Dorsolateral prefrontal cortex (tissue), 122 donors: ENCODE measurements at places on chromosomes 2 and 18.

DNA sequence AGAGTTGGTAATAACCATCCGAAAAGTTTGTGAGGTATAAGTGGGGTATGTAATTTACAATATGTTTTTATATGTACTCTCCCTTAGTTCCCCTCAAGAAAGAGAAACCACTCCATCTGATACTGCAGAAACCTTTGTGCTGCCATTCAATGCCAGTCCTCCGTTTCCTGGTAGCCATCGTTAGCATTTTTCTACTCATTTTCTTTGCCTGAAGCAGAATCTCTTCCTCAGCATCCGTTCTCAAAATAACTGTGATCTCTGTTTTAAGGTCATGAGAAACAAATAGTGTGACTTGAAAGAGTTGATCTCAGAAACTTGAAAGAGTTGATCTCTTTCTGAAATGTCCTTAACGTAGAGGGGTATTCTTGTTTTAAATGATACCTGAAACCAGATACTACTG is 996 bp downstream of the PTCD3 start:
- DNase-seq: no peak

GRCh38 chr2:7146151-7146550 is 228.9 kb downstream of the RNF144A start:
- no peak for DNase-seq

- no peak for DNase-seq
Measured at GRCh38 chr2:237568121-237568660, 1.8 kb downstream of the PRLH start.

DNA sequence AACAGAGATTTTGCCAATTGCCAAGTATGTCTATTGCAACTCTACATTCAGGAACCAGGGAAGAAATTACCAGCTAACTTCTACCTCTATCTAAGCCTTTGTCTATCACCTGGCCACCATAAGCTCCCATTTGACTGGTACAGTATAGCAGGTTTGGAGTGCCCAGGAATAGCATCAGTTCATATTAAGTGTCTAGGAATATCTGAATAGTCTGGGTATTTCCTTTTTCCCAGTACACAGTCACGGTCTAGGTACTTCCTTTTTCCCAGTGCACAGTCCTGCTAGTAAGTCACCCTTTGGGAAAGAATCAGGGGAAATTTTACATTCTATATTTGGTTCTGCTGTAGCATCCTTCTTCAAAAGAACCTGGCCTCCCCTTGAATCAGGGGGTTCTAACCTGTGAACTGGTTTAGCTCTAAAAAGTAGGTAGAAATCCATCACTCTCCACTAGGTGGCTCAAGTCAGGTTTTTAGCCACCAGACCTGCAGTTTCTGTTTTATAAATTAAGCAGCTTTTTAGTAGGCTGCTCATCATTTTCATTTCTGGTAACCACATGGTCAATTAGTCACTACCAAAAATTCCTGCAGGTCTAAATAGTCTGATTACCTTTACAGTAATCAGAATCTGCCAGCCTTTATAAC is 49.3 kb upstream of the DNAJC10 start:
- no peak for DNase-seq

DNA sequence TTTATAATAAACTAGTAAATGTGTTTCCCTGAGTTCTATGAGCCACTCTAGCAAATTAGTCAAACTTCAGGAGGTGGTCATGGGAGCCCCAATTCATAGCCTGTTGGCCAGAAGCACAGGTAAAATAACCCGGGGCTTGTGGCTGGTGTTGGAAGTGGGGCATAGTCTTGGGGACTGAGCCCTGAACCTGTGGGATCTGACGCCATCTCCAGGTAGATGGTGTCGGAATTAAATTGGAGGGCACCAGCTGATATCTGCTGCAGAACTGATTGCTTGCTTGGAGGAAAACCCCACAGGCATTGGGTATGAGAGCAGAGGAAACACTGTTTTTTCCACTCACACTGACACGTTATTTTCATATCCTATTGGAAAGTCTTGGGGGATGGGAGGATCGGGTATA is 14.1 kb downstream of the NMS start:
- no peak for DNase-seq

DNA sequence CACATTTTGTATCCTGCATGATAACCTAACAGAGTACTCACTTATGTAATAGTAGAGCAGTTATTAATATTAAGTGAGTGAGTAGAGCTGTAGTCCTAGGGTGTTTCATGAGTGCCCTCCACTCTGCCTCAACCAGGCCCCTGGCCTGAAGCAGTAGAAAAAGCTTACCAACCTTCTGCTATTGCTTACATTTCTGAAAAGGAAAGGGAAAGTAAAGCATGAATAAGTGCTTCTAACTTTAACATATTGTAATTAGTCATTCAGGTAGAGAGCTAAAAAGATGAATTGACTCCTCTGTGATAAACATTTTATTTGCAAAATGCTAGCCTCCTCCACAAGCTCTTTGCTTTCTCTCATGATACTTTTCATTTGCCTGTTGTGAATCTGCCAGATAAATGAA is 94.7 kb upstream of the RPE start:
- no peak for DNase-seq

GRCh38 chr2:99487906-99488305 is 1.9 kb downstream of the REV1 start:
- DNase-seq: no peak

DNA sequence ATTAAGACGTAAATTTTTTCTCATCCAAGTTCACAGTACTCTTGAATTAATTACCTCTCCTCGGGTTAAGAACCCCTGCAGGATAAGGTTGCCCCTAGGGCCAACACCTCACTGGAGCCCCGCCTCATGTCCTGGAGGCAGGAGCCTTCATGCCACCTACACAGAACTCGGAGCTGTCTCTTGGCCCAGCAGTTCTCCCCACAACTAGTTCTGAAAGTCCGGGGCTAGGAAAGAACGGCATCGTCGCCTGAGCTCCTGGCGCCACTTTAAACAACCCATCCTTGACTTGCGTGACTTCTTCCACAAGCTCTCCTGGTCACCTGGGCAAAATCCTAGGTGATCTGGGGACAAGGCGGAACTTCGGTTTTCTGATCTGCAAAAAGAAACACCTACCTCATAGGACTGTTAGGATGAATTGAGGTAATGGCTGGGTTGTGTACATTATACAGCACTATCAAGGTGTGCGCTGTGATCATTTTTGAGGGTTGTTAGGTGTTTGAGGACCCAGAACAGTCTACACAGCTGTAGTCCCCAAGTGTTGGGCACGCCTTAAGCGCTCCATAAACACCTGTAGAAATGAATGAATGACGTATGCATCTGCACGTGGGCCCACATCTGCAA is 641 bp upstream of the ITGA6 start:
- no peak for DNase-seq

- DNase-seq: peak; percentile 52
Measured at GRCh38 chr18:43563780-43564179, 286.5 kb upstream of the SYT4 start.

- DNase-seq: no peak
Measured at GRCh38 chr2:167875529-167875928, 371.9 kb downstream of the STK39 start.

DNA sequence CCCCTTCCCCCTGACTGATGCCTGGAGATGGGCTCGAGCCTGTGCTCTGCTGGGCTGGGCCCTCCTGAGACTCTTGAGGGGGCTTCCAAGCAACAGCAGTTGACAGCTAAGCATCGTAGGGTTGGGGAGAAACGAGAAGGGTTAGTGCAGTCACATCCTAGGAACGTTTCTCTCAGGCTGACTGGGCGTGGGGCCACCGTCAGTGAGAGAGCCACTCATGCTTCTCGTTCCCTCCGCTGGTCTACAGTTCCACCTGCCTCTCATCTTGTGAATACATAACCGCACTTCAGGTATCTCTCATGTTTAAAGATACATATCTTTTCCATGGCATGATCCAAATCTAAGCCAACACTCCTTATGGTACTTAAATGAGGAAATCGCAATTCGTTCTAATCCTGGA is 66.4 kb downstream of the TRAPPC12 start:
- no peak for DNase-seq

- DNase-seq: no peak
Measured at GRCh38 chr18:3223356-3223755, 3.6 kb upstream of the MYOM1 start.

DNA sequence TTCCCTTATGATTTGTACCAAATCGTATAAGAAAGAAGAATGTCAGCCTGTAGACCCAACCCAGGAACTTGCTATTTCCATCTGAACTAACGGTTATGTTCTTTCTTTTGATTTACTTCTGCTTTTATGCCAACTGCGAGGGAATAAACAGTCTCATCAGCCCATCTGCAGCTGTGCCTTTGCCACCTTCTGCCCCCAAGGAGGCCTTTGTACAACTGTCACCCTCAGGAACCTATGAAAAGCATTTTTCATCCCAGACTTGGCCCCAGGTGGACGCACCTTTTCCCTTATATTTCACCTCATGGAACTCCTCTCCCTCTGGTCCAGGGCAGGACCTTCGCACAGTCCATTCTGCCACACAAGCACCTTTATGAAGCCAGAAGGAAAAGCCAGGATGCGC is 109.8 kb downstream of the AOX1 start:
- no peak for DNase-seq

GRCh38 chr18:9890957-9891356 is 5.2 kb downstream of the TXNDC2 start:
- no peak for DNase-seq

GRCh38 chr2:160214461-160215445 is 14.7 kb upstream of the ITGB6 start:
- no peak for DNase-seq

DNA sequence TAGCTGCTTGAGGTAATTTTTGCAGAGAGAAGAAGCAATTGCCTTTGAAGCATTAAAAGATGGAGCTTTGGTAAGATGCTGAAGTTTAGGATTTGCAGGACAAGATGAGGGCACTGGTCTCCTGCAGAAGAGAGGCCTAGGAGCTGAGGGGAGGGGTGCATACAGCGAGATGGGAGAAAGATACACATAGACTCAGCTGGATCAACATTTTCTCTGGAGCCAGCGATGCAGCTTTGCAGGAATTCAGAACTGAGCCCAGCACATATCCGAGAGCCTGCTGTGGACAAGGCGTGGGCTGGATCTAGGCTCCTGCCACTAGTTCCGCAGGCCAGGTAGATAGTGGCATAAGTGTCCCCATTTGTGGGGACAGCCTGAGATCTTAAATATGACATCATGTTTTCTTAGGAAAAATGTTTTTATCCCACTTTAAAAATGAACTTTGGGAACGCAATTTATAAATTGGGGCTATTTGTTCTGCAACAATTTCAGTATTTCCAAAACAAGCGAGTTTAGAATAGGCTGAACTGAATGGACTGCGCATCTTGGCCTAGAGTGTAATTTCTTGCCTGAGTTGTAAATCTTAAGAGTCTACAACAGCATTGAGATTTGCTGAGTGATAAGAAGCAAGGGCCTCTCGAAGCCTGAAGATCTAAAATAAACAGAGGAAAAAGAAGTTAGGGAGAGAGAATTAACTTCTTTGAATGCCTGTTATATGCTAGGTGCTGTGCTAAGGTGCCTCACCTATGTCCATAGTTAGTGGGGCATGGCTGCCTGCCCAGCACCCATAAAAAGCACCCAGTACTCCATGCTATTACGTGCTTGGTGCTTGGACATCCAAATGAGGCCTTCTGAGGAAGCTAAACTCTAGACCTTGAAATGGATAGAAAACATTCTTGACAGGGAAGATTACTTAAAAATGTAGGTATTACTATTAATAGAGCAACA is 17.3 kb downstream of the GRHL1 start:
- DNase-seq: no peak

DNA sequence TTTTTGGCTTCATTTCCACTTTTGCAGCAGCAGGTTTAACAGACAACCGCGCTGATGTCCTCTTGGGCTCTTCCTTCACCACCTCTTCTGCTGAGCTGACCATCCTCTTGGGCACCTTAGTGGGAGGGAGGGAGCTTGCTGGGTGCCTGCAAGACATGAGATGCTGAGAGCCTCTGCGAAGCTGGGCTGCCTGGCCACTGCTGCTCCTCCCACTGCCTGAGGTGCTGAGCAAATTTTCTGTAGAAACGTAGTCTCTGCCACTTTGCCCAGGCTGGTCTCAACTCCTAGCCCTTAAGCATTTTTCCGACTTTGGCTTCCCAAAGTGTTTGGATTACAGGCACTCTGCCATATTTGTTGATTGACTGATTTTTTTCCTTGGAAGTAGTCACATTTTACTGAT is 422.2 kb upstream of the MC4R start:
- DNase-seq: no peak

- DNase-seq: no peak
Measured at GRCh38 chr2:28934769-28935168, 40.3 kb downstream of the WDR43 start.

DNA sequence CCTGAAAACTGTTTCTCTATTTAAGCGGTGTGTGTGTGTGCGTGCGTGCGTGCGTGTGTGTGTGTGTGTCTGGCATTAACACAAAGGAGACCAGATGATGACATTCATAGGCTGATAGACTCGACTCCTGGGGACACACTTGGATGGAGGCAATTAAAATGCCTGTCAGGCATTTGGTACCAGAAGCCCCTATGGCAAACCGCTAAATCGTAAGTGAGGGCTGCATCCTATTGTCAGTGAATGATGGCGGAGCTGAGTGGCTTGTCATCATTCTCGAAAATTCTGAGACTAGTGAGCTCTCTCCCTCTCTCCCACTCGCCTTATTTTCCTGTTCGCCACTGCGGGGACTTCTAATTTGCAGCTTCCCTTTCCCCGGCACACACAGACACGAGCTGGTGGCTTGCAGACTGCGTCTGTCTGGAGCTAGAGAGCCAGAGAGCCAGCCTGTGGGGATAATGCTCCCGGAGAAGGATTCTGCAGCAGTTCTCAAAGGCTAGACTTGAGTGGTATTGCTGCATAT is 155.4 kb downstream of the MAP2 start:
- peak; percentile 73 for DNase-seq

- DNase-seq: no peak
Measured at GRCh38 chr18:5980721-5981120, 85.4 kb upstream of the TMEM200C start.

GRCh38 chr2:11983870-11984269 is 237.4 kb downstream of the LPIN1 start:
- DNase-seq: no peak

- DNase-seq: no peak
Measured at GRCh38 chr2:153133716-153134115, 344.8 kb downstream of the RPRM start.

- no peak for DNase-seq
Measured at GRCh38 chr18:7870855-7871254, 303.7 kb downstream of the PTPRM start.

- no peak for DNase-seq
Measured at GRCh38 chr2:197889041-197889440, 84.6 kb downstream of the PLCL1 start.
